ENCODE measurements at places on chromosomes 12 and 14.

- no peak for DNase-seq
Observed at GRCh38 chr12:74890237-74890599, 319.4 kb downstream of the KCNC2 start.

- no peak for DNase-seq
Observed at GRCh38 chr14:22540293-22540692, 48.7 kb downstream of the DAD1 start.

GRCh38 chr12:77060883-77061240, 4.5 kb downstream of the E2F7 start:
- peak; percentile 99 for DNase-seq

DNA sequence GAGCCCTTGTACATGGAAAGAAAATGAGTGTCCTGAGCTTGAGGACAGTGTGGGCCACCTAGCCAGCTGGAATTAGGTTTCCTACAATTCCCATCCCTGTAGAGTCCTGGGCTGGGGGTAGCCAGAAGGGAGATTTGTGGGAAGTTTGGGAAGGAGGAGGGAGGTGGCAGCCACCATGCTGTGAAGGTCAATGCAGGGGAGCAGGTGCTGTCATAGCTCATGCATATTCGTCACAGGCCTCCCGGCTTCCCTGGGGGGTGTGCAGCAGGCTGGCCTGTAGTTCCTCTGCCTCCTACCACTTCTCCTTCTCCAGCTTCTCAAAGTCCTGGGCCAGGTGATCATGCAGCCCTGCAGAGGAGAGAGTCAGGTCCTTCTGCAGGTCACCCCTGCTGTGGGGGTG, 121.3 kb downstream of the TBX3 start:
- DNase-seq, result no peak

DNA sequence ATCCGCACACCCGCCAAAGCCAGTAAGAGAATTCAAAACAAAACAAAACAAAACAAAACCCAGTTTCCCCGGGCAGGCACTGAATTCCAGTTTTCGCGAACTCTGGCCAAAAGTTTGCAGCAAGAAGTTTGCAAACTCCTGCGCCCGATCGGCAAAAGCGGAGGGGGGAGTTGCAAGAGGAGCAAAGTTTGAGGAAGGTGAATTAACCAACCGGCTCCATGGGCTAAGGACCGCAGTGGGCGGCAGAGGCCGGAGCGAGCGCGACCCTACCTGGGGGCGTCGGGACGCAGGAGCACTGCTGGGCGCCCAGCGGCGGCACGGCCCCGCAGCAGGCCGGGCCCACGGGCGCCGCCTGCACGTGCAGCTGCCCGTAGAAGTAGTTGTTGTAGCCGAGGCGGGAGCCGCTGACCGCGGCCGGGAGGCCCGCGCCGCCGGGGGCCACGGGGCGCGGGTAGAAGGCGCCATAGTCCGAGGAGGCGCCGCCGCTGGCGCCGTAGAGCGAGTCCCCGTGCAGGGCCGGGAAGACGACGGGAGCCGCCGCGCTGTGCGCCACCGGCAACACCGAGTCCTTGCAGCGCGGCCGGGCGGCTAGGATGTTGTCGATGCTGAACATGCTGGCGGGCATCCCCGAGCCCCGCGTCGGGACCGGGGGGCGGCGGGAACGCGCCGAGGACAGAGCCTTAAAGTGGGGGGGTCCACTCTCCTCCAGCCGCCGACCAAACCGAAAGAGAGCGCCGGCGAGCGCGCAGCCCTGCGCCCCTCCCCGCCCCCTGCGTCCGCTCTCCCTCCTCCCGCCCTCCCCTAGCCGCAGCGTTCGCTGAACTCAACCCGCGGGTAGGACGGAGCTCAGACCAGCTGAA, at the start of gene GSC:
TSS of gene GSC (minus strand) at position 723 of the 860 bp plus-strand sequence. CDS start at position 625, 98 bp downstream.
- peak; percentile 47 for DNase-seq

DNA sequence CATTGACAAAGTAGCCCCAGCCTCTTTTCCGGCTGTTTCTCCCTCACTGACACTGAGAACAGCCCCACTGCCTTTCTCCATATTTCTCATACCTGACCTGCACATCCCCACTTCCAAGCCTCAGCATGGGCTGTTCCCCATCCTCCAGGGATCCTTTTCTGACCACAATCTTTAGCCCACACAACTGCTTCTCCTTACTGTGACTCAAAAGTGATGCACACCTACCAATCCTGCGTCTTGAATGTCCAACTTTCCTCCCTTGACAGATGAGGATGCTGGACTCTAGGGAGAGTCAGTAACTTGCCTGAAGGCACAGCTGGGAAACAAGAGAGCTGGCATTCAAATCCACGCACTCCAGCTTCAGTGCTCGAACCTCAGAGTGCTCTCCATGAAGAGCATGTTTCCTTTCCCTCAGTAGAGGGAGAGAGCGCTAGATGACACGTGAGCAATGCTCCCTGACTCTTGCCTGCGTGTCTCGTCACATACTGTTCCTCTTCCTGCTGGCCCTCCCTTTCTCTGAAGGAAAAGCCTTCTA, 75.6 kb downstream of the NTF3 start:
- no peak for DNase-seq

DNA sequence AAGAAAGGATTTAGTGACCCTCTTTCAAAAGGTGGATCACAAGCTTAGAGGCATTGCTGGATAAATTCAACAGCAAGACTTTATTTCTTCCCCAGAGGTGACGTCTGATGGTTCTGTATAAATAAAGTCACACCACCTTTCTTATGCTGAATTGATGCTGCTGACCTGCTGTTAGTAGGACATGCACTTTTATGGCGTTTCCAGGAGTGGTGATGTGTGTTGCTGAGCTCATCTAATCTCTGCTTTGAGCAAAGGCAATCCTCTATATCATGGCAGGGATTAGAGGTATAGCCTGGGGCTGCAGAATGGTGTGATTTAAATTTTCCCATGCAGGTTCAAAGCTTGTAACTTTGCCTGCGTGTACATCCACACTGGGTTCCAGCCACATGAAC, 94.9 kb downstream of the ETV6 start:
- DNase-seq, result no peak

GRCh38 chr14:63249092-63249491, 44.8 kb downstream of the RHOJ start:
- no peak for DNase-seq

DNA sequence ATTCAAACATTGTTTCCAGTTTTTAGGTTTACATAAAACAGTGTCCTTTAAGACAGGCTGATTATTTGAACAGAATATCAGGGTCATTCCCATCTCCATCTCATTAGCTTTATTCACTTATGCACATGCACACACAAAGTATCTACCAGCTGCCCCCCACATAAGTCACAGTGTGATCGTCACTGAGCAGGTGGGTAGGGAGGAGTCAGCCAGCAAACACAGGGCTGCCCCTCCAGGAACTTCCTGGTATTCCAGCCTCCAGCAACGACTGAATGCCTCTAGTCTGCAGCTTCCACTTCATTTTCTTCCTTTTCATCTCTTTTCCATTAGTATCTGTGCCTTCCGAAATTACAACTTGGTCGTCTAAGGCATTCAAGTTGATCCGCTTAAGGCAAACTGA, 48.8 kb upstream of the FOXN3 start:
- DNase-seq, result no peak

GRCh38 chr14:102554821-102555819, 37.3 kb upstream of the RCOR1 start:
- DNase-seq, result peak; percentile 74

- no peak for DNase-seq
Observed at GRCh38 chr12:54197431-54197909, 8.7 kb upstream of the SMUG1 start.

DNA sequence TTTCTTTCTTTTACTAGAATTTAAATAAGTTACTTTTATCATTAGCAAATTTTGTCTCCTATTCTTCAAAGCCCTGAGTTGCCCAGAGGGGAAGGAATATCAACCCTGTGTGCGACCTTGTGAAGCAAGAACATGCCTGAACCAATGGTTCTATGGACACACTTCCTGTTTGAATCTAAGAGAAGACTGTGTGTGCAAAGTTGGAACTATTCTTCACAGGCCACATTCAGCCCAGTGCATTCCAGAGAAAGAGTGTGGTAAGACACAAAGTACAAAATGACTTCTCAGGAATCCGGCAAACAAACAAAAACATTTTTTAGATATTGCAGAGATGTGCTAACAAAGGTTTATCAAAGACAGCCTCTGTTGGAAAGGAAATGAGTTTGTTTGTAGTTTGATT, 90.8 kb upstream of the PTPRQ start:
- DNase-seq, result no peak

DNA sequence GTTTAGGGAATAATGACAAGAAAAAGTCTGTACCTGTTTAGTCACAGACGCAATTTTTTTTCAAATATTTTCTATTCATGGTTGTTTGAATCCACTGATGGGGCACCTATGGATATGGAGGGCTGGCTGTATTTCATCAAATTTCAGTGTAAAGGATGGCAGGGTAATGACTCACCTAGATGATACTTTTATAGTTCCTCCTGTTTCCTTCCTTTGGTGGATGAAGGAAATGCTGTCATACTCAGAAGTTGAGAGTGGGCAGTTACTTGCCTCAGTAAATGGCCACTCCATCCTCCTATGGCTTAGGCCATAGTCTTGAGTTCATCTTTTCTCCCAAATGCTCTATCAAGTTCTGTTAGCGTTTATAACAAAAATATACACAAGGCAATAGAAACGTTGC, 18.9 kb upstream of the C12orf71 start:
- no peak for DNase-seq

DNA sequence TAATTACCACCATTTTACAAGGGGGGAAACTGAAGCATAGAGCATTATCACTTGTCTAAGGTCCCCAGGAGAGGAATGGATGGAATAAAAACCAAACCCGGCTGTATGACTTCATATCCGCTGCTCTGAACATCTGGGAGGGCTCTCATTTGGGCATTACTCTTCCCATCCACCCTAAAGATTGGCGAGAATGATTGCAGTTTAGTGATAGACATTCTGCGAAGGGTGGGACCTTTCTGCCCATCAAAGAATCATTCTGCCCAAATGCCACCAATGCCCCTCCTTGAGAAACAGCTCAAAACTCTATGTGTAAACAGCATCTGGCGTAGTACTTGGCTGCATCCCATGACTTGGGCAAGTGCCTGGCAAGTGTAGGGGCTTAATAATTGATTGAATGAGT, 11.6 kb downstream of the CHST11 start:
- DNase-seq, result no peak

GRCh38 chr12:6262623-6263022, 47.9 kb upstream of the PLEKHG6 start:
- DNase-seq, result no peak

DNA sequence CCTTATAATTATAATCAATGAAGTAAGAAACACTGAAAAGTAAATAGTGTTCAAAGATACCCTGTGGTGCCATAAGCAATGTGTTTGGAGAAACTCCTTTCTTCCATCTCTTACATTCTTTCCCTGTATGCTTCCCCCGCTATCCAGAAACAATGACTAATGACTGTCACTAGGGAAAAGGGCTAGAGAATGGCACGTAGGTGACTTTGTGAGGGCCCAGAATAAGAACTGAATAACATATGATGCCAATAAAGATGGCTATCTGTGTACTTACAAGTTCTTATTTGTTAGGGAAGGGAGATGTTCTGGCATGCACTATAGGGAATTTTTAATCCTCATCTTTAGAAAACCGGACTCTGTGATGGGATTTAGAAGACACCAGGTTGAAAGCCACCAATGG, 4.7 kb upstream of the KRT7 start:
- no peak for DNase-seq

- DNase-seq, result no peak
Observed at GRCh38 chr12:20436316-20436715, 68.0 kb downstream of the PDE3A start.

DNA sequence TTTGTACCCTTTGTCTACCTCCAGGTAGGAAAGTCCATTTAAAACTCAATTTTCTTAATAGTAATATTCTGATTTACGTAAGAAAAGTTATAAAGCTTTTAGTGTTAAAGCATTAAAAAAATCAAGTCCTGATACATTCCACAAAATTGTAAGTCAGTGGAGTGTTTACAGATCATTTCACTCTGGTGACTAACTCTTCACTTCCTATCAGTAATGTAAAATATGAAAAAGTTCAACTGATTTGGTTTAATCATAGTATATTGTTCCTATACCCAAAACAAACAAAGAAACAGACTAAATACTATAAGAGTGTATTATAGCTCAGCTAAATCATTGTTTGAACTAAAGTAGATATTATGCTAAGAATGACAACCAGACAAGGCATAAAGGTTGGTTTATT, 85.9 kb downstream of the VEZT start:
- DNase-seq, result no peak

DNA sequence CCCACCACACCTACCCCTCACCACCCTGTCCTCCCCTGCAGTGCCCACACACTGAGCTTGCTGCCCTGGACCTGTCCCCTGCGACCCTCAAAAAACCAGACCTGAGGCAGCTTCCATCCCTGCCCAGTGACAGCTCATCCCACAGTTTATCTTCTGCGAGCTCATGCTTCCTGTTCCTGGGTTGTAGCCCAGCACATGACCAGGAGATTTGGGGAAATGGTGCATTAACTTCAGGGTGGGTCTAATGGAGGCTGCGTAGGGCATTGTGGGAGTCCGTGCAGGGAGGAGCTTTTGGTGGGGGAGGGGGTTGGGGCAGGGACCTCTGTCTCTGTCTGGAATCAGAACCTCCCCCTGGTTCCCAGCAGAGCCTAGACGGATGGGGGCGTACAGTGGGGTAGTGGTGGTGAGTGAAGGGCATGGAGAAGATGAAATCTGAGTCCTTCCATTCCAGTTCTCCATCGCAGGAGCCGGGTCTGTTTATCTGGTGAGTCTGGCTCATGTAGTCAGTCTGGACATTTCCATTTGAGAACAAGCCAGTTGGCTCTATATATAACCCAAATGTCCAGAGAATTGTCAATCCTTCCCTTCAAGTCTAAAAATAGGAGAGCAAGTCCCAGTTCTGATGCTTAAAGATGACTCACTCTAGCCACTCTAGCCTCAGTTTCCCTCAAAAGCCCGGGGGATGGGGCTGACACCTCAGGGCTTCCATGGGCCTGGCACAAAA, 270.9 kb downstream of the CACNA1C start:
- peak; percentile 39 for DNase-seq

DNA sequence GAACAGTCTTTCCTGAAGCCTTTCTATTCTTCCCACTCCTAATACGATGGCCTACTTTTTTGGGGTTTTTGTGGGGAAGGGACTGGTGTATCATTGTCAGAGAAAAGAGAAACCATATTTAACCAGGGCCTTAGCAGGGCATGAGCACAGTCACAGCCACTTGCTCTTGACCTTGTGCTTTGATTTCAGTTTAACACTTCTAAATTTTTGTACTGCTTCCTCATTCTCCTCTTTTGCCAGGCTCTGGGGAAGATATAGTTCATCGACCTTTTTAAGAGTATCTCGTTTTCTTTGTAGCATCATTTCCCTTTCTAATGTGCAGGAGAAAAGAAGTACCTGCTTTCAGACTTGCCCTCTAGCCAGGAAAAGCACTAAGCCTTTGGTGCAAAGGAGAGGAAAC, 2.2 kb downstream of the ZBTB1 start:
- DNase-seq, result peak; percentile 32

DNA sequence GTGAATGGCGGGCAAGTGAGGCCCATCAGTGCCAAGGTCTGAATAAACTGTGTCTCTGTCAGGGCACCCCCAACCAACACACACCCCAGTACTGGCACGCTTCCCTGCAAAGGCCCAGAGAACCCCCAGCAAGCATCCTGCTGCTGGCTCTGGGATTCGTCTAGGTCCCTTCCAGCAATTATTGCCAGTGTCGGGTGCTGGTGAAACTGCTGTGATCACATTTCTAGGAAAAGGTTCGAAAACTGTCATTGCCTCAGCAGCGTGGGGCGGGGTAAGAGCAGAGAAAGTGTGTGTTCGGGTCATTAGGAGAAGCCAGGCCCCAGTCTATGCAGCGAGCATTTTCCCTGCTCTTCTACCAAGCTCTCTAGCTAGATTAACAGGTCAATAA, 2.5 kb downstream of the FAM222A start:
- DNase-seq, result no peak

- DNase-seq, result no peak
Observed at GRCh38 chr12:75727577-75727976, 216.2 kb upstream of the KRR1 start.

GRCh38 chr12:94636462-94637085, 13.8 kb downstream of the TMCC3 start:
- DNase-seq, result no peak
